ENCODE measurements at places on chromosomes 1 and 21.

DNA sequence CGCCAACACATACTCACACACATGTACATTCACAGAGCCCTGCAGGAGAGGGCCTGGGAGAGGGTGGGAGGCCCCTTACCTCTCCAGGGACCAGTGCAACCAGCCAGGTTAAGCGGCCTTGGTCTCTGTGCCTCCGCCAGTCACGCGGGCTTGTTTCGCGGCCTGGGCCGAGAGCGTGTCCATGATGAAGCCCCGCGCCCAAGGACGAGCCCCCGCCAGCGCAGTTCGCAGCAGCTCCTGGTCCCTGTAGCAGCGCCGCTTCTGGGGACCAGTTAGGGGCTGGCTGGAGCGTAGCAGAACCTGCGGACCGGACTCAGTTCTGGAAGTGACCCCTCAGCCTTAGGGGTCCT, 7.3 kb upstream of the FAM167B start:
- no peak for DNase-seq

GRCh38 chr1:23964790-23965740, 5.4 kb downstream of the PNRC2 start:
- no peak for DNase-seq

GRCh38 chr1:244941121-244941520, 76.8 kb upstream of the HNRNPU start:
- DNase-seq = no peak

DNA sequence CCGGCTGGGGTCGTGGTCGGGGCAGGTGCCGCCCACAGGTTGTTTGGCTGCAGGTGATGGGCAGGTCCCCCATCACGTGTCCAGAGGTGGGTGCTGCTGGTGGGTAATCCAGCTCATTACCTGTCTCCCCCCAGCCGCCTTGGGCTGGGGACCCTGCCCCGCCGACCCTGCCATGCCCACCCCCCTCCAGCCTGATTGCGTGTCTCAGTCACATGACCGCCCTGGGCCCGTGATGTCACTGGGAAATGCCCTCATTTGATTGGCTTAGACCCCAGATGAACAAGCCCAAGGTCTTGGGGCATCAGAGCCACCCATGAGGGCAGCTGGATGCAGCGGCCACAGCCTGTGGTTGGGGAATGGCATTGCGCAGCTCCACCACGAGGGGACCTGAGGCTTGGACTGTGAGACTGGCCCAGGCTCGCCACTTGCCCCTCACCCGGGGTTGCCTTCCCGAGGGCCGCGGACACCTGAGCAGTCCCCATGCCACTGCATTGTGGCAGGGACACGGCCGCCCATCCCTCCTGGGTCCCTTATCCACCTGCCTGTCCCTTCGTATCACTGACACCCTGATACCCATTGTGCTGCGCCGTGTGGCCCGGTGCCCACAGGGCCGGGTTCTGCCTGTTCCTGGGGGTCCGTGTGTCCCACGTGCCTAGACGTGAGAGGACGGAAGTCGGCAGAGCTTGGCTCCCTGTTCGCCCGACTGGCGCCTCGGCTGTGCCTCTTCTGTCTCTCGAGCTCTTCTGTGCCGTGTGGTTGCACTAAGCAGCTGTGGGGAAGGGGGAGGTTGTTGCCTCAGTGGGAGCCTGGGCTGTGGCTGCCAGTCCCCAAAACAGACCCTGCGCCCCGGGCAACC, 68.0 kb downstream of the FAAP20 start:
- no peak for DNase-seq

DNA sequence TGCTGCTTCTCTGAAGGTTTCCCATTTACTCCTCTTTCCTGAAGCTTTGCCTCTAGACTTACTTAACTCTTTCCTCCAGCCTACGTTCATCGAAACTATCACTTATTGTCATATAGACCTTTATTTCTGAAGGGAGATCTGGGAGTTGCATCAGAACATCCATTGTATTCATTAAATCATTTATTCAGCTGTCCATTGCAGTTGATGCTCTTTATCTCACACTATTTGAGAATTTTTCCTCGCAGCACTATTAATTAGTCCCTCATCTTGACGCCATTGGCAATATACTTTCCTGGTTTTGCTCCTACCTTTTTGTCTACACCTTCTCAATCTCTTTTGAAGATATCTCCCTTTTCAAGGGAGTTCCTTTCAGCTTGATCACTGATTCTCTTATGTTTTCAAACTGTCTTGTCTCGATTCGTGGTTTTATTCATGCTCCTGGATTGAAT, 757 bp upstream of the LRIF1 start:
- DNase-seq = no peak

DNA sequence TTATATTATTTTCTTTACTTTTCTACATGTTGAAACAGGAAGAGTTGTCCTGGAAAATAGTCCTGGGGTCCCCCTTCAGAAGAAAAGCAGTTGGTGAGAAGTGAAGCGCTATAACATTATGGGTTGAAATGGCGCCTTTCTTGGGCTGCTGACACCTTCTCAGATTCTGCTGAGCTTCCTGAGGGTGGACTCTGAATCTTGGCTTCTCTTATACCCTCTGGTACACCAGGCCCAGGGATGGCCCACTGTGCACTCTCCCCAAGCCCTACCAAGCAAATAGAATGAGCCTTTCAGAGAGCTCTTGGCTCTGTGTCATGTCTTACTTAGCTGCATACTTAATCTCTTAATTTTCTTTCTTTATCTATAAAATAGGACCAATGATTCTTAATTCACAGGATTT, 42.3 kb downstream of the CD247 start:
- DNase-seq = no peak

DNA sequence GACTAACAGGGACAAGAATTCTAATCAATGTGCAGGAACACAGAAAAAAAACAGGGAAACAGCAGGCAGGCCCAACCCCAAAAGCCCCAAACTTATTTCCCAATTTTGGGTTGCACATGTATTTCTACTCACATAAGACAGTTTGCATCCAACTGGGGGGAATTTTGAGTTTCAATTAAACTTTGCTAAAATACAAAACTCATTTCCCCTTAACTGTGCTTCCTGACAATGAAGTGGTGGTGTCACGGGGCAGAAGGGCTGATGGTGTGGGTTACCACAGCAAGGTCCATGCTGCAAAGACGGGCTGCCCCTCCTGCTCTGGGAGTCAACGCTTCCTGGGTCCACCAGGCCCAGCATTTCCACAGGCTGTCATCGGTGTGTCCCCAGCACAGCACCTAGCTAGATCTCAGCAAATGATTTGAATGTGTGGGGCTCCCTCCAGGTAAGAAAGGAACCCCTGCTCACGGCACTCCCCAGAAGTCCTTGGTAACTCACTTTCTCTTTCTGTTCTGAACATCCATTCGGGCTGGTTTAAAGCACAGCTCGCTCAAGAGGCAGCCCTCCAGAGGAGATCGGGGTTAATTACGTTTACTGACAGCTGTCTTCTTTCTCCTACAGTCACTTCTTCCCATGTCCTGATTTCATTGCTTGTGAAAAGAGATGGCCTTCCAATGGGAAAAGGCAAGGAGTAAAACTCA, 27.4 kb downstream of the HIVEP3 start:
- DNase-seq = peak; percentile 43

DNA sequence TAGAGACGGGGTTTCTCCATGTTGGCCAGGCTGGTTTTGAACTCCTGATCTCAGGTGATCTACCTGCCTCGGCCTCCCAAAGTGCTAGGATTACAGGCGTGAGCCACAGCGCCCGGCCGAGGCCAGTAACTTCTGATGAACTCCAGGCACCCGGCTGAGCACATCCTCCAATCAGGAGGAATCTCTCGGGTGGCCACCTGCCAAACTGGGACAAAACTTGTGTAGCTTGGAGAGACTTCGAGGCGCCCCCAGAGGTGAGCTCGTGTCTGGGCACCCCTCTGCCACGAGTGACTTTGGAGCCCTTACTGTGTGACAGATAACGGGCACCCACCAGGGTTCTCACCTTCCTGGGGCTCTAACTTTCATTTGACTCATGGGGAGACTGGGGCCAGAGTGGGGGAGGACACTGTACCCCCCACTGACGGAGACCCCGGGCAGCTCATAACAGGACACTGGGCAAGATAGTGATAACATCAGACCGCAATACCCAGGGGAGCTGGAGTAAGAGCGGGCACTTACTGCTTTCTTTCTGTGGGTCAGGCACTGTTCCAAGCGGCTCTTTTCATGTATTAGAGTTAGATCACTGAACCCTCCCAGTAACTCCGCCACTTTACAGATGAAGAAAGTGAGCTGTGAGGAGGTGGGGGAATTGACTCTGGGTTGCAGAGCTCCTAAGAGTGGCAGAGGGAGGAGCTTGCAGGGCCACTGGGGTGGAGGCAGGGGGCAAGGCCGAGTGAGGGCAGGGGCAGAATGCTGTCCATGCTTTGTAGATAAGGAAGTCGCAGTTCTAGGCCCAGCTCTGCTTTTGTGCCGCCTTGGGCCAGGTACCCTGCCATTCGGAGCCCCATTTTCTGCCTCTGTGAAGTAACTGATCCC, 1.9 kb upstream of the PADI2 start:
- DNase-seq = no peak

GRCh38 chr1:221166559-221167318, 287.5 kb downstream of the HLX start:
- DNase-seq = no peak

DNA sequence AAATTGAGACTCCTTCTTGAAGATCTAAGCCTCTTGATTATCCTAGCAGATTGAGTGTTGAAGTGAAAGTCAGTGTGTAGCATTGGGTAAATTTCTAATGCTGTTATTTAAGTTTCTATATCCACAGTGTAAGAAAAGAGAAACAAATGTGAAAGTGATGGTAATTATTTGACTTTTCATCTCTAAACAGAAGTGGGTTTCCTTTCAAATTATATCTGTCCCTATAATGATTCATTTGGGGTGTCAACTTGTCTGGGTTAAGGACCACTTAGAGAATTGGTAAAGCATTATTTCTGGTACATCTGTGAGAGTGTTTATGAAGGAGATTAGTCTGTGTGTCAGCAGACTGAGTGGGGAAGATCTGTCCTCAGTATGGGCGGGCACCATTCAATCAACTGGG, 133.0 kb upstream of the HMCN1 start:
- DNase-seq = no peak

- no peak for DNase-seq
Measured at GRCh38 chr1:36122062-36123030, 2.7 kb downstream of the COL8A2 start.

GRCh38 chr1:85975912-85976371, 180.6 kb downstream of the COL24A1 start:
- DNase-seq = no peak

- no peak for DNase-seq
Measured at GRCh38 chr1:38028671-38029070, 16.1 kb downstream of the UTP11 start.

- peak; percentile 42 for DNase-seq
Measured at GRCh38 chr1:6343506-6344405, 49.8 kb downstream of the ACOT7 start.

DNA sequence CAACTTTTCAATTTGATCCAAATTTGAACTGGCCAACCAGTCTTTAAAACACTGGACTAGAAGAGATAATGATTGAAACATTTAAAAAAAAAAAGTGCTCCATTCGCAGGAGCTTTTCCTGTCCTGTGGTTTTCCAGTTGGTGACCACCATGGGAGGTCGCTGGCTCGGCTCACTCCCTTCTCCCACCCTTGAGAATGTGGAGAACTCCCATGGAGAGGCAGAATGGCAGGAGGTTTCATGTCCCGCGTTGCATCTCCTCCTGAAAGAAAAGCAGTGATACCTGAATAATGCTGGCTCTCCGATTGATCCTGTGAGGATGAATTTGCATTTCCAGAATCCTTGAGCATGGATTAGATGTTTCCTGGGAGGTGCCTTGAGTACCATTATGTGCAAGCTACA, 16.5 kb upstream of the MPZL1 start:
- DNase-seq = no peak

Data from activated gamma-delta T cell treated with anti-CD3 and anti-CD28 coated beads, Interleukin-2, amount 50 U/mL, for 16 hours (primary cell).